ENCODE measurements at places on chromosomes 5 and 9.

- no peak for DNase-seq
Observed at GRCh38 chr9:113566016-113566711, 102.6 kb downstream of the RGS3 start.

- DNase-seq = no peak
Observed at GRCh38 chr5:127602896-127603844, 45.7 kb upstream of the CTXN3 start.

DNA sequence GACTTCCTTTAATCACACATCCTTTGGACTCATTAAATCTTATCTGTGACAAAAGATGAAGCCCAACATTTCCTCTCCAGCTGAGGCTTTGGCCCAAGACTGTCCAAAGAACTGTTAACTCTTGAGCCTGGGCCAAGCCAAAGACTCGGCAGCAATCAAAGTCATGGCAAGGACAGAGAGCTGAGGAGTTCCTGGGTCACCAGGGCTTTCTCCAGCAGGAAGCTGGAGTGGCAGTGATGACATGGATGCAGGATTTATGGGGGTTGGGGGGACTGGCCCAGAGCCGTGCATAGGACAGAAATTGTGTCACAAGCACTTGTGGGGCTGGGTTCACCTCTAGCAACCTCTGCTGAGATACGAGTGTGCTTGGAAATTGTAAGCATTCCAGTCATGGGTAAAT is 440.3 kb downstream of the PLK2 start:
- DNase-seq = no peak

GRCh38 chr9:105281926-105282325 is 37.5 kb downstream of the SLC44A1 start:
- no peak for DNase-seq

DNA sequence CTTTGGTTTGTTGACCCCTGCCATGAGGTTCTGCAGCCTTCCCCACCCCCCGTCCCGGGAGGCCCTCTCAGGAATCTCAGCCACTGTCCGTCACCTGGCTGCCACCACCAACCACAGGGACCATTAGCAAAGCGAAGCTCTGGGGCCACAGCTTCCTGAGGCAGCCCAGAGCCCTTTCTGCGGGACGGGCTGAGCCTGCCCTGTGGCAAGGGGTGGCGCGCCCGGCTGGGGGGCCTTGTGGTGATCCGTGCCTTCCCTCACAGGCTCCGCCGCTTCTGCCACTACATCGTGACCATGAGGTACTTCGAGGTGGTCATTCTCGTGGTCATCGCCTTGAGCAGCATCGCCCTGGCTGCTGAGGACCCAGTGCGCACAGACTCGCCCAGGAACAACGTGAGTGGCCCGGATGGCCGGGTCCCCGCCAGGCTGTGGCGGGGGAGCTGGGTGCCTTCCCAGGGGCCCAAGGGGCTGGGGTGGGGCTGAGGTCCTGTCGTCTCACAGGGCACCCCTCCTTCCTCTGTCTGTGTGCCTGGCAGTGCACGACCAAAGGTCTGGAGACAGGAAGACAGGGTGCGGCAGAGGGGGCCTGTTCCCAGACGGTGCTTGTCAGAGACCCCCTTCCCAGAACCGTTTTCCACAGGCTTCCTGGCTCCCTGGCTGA is 169.2 kb downstream of the CACNA1B start:
- DNase-seq = no peak

- DNase-seq = no peak
Observed at GRCh38 chr9:114038724-114039313, 39.3 kb downstream of the AMBP start.

- no peak for DNase-seq
Observed at GRCh38 chr5:2742921-2743679, 8.4 kb downstream of the IRX2 start.

DNA sequence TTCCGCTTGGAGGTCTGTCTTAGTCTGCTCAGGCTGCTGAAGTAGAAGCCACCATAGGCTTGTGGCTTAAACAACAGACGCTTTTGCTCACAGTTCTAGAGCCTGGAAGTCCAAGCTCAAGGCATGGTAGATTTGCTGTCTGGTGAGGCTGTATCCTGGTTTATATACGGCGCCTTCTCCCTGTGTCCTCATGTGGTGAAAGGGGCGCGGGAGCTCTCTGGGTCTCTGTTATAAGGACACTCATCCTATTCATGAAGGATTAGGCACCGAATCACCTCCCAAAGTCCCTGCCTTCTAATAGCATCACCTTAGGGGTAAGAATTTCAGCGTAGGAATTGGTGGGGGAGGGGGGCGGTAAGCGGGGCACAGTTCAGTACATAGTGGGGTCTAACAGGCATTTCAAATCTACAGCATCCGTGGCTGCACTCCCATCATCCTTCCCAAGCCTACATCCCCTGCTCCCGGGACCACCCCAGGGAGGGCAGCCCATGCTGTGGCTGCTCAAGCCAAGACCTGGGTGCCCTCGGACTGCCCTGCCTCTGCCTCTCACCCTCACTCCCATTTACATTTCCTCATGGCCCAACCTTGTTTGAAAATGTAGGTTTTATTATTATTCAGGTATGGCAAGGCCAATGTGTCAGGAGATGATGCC is 15.1 kb upstream of the LPCAT1 start:
- no peak for DNase-seq

- no peak for DNase-seq
Observed at GRCh38 chr5:168209997-168210396, 81.4 kb upstream of the WWC1 start.

GRCh38 chr9:121754655-121755436 is 103.4 kb downstream of the DAB2IP start:
- DNase-seq = no peak

GRCh38 chr5:173657741-173658356 is 41.4 kb upstream of the BOD1 start:
- DNase-seq = no peak

DNA sequence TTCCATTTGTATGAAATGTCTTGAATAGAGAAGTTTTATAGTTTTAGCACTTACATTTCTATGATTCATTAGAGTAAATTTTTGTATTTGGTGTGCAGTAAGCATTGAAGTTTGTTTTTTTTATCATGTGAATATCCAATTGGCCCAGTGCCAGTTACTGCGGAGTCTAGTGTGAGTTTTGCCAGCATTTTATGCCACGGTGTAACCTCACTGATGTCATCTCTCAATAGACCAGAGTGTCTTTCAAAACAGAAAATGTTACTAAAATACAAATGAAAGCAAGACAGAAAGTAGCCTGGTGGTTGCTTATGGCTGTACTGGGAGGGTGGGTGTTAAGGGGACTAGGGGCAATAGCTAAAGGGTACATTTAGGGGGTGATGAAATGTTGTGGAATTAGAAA is 62.8 kb downstream of the IPPK start:
- DNase-seq = no peak

DNA sequence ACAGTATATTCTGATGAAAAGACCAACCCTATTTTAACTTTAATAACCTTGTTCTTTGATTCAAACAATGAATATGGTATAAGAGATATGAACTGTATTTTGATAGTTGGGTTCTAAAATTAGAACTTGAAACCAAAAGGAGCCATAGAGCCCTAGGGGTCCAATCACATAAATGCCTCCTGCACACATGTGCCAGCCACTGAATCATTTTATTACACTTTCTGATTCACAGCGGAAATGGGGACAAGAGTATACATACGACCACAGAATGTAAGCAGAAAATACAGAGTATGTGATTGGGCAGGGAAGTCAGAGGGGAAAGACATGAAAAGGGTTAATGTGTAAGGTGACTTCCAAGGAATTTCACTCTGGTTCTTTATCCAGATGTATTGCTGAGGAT is 1000.2 kb downstream of the NR2F1-AS1 start:
- DNase-seq = no peak

All from GM12892 (cell line).